Stimulated activated CD4-positive, alpha-beta T cell treated with anti-CD3 and anti-CD28 coated beads, Interleukin-1b, Interleukin-23, amount 100 ng/mL, for 1 hour (primary cell): ENCODE measurements at places on chromosomes 13 and 19.

DNA sequence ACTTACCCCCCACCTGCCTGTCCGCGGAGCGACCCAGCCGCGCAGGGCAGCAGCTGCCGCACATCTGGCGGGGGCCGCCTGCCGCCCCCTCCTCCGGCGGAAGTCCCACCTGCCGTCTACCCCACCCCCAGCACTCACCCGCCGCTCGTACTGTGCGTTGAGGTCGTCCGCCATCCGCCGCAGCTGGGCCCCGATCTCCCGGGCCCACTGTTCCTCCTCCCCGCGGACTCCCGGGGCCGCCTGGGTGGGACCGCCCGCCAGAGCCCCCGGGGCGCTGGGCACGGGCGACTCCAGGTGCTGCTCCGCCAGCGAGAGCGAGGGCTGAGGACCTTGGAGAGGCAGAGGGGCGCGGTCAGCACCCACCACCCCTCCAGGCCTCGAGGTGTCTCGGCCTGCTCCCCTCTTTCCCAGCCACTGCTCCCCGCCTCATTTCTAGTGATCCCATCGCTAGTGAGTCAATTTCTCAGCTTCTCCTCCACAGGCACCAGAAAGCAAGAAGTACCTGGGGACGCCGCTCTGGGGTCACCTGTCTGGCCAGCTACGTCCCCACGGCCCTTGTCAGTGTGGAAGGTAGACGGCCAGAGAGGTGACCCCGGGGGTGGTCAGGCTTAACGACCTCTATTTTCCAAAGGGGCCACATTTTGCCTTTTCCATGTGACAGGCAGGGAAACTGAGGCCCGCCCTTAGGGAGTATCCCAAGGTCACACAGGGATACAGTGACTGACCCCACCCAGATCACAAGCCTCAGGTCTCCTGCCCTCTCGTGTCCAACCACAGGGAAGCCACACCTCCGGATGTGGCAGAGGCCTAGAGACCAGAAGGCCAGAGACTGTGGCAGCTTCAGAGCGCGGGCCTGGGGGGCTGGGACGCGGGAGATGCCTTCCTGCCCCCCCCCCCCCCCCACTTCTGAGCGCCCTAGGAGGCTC, 4.3 kb downstream of the BBC3 start:
- no peak for DNase-seq

DNA sequence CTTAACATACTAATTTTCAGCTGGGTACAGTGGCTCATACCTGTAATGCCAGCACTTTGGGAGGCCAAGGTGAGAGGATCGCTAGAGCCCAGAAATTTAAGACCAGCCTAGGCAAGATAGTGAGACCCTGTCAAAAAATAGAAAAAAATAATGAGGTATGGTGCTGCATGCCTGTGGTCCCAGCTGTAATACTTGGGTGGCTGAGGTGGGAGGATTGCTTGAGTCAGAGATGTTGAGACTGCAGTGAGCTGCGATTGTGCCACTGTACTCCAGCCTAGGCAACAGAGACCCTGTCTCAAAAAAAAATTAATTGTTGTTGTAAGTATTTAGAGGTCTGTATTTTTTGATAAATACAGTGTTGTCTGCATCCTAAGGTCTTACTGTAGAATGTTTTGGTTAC, 66.8 kb downstream of the FNDC3A start:
- no peak for DNase-seq

DNA sequence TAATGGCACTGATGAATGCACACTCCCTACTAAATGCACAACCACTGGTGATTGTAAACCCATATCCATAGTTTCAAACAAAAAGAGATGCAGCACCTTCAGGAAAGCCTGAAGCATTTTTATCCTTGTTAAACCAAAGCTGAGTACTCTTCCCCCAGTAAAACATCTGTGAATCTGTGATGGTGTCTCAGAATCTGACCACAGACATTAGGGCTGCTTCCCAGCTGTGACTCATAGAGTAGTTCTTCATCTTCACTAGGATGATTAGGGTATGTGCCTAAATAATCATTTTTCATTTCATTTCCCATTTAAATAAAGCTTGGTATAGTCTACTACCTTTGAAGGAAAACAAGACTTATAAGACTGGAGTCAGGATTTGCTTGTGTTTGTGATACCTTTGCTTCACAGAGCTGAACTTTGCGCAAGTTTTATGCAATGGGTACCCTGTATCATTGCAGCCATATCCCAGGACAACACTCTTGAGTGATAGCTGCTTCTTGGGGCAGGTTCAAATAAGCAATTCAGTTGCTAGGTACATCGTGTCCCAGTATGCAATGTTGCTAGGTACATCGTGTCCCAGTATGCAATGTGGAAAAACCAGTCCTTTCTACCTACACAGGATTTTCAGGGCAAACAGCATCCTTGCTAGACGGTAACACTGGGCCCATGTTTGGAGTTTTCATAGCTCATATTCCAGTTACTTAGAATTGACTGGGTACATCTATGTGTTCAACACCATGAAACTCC, 277.1 kb downstream of the IRS2 start:
- DNase-seq, result no peak

DNA sequence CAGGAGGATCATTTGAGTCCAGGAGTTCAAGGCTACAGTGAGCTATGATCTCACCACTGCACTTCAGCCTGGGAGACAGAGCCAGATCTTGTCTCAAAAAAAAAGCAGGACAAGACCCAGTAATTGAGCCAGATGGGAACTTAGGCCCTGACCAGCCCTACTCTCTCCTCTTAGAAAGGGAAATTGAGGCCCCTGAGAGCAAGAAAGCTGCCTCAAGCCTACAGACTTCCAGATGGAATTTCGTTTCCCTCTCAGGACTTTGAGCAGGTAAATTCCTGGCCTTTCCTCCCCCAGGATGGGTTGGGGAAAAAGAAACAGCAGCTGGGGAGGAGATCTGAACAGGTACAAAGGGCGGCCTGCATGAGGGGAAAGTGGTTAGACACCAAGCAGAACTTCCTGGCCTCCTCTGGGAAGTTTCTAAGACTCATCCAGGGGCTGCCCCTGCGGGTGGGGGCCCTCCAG, 3.6 kb upstream of the BCL3 start:
- DNase-seq, result no peak

DNA sequence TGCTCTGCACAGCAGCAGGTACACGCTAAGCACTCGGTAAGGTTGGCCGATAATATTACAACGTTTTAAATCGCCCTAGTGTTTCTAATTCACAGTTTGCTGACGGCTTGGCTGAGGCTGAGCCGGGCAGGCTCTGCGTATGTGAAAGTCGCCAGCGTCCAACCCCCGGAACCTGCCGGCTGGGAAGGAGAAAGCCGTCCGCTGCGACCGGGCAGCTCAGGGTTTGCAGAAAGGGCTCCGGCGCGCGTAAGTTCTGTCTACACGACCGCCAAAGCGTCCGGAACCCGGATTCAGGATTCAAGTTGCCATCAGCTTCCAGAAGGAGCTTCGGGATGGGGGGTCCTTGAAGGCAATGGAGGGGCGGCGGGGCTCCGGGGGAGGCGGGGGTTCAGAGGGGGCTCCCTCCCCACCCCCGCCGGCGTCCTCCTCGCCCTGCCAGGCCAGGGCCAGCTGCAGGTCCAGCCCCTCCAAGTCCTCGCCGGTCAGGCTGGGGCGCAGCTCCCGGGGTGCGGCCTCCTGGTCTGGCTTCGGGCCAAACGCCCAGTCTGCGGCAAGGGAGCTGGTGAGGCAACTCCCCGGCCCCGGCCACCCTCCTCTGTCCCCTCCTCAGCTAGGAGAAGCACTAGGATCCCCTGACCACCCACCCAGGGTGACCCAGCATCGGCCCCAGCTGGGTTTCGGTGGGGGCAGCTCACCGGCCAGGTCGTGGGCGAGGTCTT, 575 bp downstream of the SMIM44 start:
- DNase-seq, result no peak

GRCh38 chr13:78594456-78594975, 8.8 kb downstream of the POU4F1 start:
- DNase-seq, result no peak

GRCh38 chr13:32581177-32581786, 5.0 kb upstream of the PDS5B start:
- DNase-seq, result no peak

DNA sequence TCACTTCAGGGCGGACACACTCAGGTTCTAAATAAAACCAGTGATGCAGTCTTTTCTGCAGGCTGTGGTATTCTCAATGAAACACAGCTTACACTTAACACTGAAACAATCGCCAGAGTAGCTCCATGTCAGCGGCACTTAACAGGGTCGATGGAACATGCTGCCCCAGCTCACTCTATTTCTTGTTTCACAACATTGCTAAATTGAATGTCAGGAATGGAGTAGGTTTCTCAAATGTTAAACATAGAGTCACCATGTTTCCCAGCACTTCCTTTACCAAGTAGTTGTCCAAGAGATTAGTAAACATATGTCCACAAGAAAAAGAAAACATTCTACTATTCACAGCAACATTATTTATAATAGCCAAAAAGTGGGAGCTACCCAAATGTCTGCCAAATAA, 306.9 kb downstream of the SLITRK6 start:
- no peak for DNase-seq

DNA sequence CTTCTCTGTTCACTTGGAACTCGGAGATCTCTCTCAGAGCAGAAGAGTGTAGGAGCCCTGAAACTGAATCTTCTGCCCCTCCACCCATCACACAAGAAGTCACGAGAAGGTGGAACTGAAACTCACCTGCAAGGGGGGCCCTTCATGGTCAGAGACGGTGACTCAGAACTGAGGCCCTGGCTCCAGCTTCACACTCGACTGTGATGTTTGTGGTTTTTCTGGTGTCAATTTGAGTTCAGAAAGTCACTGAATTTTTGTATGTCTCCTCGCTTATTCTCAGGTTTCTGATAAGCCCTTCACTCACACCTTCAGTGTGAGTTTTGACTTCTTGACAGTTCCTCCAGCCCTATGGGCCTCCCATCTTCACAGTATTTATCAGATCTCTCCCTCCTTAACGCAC, 23.1 kb downstream of the SIGLEC5 start:
- no peak for DNase-seq

DNA sequence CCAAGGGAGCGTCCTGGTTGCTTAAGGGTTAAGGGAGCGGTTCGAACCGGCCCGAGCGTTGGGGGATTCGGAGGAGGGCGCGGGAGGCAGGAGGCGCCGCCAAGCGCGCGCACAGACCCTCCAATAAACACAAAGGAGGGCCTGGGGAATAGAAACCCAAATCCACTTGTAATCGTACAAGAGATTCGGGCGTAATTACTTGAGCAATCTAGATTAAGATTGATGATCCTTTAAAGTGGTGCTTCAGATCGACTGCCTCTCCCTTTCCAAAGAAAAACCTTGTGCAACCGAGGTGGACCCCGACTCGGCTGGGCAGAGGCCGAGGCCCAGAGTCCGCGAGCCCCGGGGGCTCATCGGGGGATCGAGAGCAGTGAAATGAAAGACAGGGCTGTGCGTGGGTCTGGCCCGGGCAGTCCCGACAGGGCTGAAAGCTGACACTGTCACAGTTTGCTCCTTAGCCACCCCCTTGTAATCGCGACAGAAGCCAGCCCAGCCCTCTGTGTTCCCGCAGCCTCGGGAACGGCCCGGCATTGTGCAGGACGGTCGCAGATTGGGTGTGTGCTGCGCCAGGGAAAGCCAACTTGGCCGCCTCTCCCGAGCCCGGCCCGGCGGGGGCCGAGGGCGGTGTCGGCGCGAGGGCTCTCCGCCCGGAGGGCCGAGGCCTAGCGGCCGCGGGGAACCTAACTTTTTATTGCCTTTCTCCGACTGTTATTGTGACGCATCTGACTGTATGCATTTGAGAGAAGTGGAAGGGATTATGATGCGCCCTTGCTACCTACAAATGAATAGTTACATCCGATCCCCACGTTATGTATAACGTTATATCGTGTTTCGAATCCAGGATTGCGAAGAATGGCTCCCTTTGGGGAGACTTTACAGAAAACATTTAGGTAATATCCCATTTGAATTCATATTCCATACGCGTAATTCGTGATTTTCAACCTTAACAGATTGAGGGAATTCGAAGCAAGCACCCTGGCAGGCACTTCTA, 5.5 kb downstream of the MAB21L1 start:
- no peak for DNase-seq

DNA sequence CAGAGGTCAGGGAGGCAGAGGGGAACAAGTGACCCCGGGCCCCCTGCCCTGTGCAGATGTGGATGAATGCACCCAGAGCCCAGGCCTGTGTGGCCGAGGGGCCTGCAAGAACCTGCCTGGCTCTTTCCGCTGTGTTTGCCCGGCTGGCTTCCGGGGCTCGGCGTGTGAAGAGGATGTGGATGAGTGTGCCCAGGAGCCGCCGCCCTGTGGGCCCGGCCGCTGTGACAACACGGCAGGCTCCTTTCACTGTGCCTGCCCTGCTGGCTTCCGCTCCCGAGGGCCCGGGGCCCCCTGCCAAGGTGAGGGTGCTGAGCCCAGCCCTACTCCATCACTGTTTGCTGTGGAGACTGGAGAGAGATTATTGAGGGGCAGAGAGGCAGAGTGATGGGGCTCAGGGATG, 9.9 kb downstream of the LTBP4 start:
- no peak for DNase-seq

DNA sequence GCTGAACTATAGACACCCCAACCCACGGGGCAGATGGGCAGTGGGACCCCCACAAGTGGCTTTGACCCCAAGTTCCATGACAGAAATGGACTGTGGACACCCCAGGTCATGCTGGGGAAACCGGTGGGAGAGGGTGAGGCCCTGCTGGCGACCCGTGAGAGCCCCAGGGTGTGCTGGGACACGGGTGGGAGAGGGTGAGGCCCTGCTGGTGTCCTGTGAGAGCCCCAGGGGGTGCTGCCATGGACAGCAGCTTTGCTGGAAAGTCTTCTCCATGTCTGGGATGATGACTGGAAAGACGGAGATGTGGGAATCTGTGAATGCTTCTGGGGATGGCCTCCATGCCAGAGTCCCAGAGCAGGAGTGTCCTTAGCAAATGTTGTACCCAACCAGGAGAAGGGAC, 148.4 kb downstream of the URI1 start:
- no peak for DNase-seq

- DNase-seq, result no peak
Measured at GRCh38 chr19:8071912-8072311, 19.4 kb downstream of the CCL25 start.

DNA sequence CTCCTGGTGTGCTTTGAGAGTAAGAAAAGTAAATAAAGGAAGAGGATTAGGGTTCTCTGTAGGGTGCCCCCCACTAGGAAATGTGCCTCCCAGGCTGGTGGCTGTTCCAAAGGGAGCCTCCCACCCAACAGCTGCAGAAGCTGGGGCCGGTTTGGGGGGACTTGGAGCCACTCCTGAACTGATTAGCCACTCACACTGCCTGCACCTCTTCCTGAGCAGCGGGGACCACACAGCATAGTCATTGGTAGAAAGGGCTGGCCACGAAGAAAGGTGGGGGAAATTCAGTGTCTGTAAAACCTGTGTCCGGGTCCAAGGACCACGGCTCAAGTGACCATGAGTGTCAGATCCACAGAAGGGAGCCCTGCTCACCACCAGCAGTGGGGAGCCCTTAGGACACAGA, 55.6 kb downstream of the SPACA7 start:
- DNase-seq, result no peak

- no peak for DNase-seq
Measured at GRCh38 chr19:44609219-44609618, 4.1 kb upstream of the IGSF23 start.

GRCh38 chr13:32976912-32977311, 39.3 kb upstream of the KL start:
- DNase-seq, result no peak

DNA sequence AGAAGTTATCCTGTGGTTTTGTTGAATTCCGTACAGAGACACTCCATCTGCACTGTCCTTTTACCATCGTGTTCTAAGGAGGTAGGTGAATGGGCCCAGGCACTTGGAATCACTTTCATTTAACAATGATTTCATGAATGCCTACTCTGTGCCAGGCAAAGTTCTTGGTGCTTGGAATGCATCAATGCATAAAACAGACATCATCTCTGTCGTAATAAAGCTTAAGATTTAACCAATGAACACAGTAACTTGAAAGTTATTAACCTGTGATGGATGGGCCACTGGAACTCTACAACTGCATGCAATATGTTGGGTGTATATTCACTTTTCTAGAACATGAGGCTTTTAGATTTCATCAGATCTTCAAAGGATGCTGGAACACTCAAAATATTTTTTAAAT, 14.1 kb upstream of the STARD13 start:
- no peak for DNase-seq
